A673 (cell line): ENCODE measurements at places on chromosomes 1 and 21. TPM values are rescaled to one million over a fixed set of nuclear protein-coding genes. Genes with fewer than 3 reads are reported as not detected.

The HS2ST1 gene
- 45.8 and 49.5 TPM in 2 replicates for total RNA-seq

The LCE1D gene
- not detected in 2 replicates for total RNA-seq

The CRNN gene
- not detected in 2 replicates for total RNA-seq

The AKR7A3 gene
- total RNA-seq, result 1.9 and 2.6 TPM in 2 replicates

The LRRC53 gene
- not detected in 2 replicates for total RNA-seq

The KISS1 gene
- total RNA-seq, result not detected in 2 replicates
